ENCODE measurements at places on chromosomes 7 and 10.

DNA sequence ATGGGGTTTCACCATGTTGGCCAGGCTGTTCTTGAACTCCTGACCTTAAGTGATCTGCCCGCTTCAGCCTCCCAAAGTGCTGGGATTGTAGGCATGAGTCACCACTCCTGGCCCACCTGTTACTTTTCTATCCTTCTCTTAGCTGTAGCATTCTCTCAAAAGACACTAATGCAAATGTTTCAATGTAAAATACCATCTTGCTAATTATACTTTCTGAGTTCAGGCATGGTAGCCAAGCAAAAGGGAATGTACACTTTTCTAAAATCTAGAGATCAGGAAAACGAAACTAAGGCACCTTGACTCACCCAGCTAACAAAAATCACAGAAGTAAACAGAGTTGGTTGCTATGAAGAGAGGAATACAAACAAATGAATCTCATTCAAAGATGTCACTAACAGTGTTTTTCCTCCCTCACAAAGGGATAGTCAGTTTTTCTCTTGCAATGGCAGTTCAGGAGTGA, 401.0 kb upstream of the NRP1 start:
- DNase-seq: no peak

GRCh38 chr10:70772627-70773026, 12.6 kb downstream of the TBATA start:
- DNase-seq: no peak

GRCh38 chr10:24462889-24463552, 254.1 kb downstream of the KIAA1217 start:
- no peak for DNase-seq

DNA sequence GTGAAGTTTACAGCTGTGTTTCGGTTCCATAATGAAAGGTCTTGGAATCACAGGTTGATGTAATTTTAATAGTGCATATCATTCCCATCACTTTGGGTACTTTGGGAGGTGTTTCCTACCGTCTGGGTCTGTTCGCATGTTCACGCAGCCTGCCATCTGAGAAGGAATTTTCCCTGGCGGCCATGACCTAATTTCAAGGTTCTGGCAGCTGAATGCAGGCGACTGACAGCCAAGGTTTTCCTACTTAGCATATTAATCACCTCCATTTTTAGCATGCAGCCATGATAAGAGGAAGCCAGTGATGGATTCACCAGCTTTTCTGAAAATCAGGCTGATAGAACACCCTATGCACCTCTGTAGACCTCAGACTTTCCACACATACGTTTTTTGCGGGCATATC, 319.1 kb upstream of the TMEM229A start:
- no peak for DNase-seq

GRCh38 chr10:78560341-78560688, 508.5 kb upstream of the ZMIZ1 start:
- no peak for DNase-seq

DNA sequence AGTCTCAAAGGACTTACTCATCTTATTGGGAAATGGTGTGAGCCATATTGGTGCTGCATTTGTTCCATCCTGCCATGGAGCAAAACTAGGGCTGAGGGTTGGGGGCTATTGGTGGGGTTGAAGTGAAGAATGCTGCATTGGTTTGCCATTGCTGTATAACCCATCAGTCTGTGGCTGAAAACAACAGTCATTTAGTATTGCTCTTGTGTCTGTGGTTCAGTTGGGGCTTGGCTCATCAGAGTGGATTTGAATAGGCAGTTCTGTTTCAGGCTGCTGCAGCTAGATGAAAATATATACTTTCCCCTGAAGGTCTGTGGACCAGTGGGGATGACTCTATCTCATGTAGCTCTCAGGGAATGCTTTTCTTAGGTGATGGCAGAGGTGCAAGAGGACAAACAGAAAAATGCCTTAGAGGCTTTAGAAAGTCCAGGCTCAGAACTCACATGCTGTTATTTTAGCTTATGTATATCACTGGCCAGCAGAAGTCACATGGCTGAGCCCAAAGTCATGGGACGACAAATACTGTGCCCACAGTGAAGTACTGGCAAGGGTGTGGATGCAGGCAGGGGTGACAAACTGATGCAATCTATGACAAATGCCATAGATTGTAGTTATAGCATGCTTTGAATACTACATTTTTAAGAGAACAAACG, 15.2 kb upstream of the EXOC6 start:
- no peak for DNase-seq

DNA sequence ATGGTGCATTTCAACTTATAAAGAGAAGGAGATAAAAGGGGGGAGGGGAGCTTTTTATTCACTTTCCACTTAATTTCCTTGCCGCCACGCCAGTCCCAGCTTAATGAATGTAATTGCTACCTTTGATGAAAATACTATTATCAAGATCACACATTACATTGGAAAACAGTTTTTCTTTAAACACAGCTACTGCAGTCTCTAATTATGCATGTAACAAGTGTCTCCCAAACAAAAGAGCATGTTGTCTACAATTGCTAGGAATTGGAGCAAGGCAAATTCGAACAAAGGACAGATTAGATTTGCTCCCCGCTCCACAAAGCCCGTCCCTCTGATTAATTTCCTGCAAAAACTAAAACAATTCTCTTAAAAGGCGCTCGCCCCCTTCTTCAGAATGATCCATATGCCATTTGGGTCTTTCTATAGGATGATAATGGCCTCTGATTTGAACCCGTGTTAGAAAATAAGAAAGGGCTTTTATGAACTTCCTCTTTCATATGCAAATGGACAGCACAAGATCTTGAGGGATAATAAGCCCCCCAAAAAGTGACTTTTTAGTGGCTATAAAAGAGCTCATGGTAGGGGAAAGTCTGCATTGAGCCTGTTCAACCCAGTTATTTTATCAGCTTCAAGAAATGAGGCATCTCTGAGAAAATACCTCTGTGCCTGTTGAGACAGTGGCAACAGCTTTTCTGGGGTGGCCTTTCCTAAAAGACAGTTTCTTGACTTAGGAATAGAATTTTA, 60.6 kb downstream of the ACADSB start:
- DNase-seq: no peak

DNA sequence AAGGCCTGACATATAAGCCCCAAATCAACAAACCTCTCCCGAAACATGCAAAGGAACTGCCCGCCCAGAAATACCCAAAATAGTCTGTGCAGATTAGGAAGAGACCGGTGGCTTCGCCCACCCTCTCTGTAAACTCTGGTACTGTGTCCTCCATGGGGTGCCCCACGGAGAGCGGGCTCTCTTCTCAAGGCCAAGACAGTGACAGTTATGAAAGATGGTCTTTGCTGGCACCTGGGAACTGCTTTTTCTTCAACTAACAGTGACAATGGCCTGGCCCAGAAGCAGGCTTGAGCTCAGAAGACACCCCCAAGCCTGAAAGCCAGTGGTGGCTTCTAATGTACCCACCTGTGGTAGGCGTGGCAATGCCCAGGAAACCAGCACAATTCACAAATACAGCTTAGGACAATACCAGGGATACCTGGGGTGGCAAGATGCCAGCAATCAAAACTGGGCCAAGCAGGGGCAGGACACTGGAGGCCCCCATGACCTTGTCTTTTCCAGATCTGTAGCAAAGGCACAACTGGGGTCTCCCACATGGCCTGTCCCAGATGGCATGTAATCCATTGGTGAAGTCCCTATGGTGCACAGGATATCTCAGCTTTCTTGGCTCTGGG, 107.6 kb downstream of the NEURL1 start:
- no peak for DNase-seq

DNA sequence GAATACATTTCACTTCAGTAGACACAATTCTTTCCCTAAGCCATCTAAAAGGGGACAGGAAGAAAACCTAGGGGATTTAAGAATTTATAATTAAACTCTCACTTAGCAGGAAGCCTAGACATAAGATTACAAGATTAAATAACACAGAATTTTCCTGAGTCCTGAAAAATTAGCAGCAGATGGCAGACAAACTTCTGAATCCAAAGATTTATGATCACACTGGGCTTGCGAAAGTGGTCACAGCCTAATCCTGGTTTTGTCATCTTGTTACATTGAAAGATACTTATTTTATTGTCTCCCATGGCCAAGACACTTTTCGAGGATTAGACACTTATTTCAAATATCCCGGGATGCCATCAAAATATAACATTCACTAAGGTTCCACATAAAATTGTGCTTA, 2.9 kb downstream of the ERLIN1 start:
- no peak for DNase-seq

Measured in ovary (tissue), 10 donors.